ENCODE measurements at places on chromosomes 5 and 9. TPM values are rescaled to one million over a fixed set of nuclear protein-coding genes. Genes with fewer than 3 reads are reported as not detected.

The PCDHB13 gene
- total RNA-seq = 2.1 TPM

The PCDHGA11 gene
- total RNA-seq = 16.5 TPM

- no peak for DNase-seq
These were observed 94.1 kb downstream of the CDC42SE2 start for GRCh38 chr5:131357739-131358561.

GRCh38 chr5:96220610-96221390 is 212.2 kb downstream of the PCSK1 start:
- DNase-seq = no peak

DNA sequence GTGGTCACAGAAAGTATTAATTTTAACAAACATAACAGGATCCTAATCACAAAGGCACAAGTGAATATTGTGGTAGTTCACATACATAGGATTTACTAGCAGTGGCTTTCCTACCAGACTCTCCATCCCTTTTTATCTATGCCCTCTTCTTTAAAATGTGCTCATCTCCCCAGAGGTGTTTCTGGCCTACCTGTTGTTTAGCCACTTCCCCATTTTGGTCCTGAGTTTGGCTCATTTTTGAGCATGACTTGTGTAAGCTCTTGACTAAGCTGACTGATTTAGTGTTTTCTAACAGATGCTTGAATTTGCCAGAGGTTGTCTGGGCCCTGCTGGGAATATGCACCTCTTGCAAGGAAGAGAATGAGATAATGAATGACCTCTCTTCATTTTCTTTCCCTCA is 517.7 kb upstream of the CLINT1 start:
- DNase-seq = no peak

The GPR151 gene
- total RNA-seq = not detected

- no peak for DNase-seq
These were observed 11.0 kb downstream of the PRXL2C start for GRCh38 chr9:96644137-96644536.

The GABRP gene
- under 0.01 TPM for total RNA-seq

Data from osteoblast (primary cell).